ENCODE measurements at places on chromosomes 3 and 15. TPM values are rescaled to one million over a fixed set of nuclear protein-coding genes. Genes with fewer than 3 reads are reported as not detected.
A peak's percentile ranks its signal among the peaks of the same experiment; 100 is the strongest.

GRCh38 chr3:171407759-171408158 lies 52.4 kb downstream of the TNIK start:
- H3K27ac ChIP-seq, result no peak overlapping the region
- H3K36me3 ChIP-seq, result no peaks in the 10 kb centered on the region
- H3K4me3 ChIP-seq, result no peak overlapping the region
- H3K4me1 ChIP-seq, result peaks cover 44% of the 10 kb centered on the region
- no peaks in the 10 kb centered on the region for H3K27me3 ChIP-seq
- no peak for DNase-seq

DNA sequence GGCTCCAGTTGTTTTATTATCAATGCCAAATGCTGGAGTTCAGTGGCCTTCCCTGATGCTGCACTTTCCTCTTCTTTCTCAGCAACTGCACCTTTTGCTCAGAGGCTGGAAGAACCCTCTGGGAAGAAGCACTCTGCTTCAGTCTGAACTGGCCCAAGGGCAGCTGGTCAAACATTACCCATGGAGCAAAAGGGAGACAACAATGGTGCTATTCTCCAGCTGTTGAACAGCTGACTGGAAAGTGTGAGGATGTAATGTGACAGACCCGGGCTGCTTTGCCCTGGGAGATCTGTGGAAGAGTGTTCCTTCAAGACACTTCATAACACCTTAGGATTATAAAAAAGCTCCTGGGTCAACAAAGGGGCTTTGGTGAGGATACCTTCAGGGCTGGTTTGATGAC lies 84.9 kb downstream of the EPHB1 start:
- H3K4me1 ChIP-seq, result no peaks in the 10 kb centered on the region
- no peaks in the 10 kb centered on the region for H3K36me3 ChIP-seq
- H3K4me3 ChIP-seq, result no peak overlapping the region
- no peak for DNase-seq
- H3K27me3 ChIP-seq, result no peaks in the 10 kb centered on the region

GRCh38 chr15:91752081-91752785 lies 101.3 kb upstream of the SLCO3A1 start:
- no peaks in the 10 kb centered on the region for H3K4me1 ChIP-seq
- H3K27me3 ChIP-seq, result no peaks in the 10 kb centered on the region
- no peak overlapping the region for H3K27ac ChIP-seq
- no peak overlapping the region for H3K4me3 ChIP-seq
- H3K36me3 ChIP-seq, result no peaks in the 10 kb centered on the region

- H3K27ac ChIP-seq, result no peak overlapping the region
- no peaks in the 10 kb centered on the region for H3K27me3 ChIP-seq
- H3K4me1 ChIP-seq, result no peaks in the 10 kb centered on the region
- H3K4me3 ChIP-seq, result no peak overlapping the region
- H3K36me3 ChIP-seq, result no peaks in the 10 kb centered on the region
- no peak for DNase-seq
Measured at GRCh38 chr3:104750581-104750980, 616.1 kb upstream of the ALCAM start.

DNA sequence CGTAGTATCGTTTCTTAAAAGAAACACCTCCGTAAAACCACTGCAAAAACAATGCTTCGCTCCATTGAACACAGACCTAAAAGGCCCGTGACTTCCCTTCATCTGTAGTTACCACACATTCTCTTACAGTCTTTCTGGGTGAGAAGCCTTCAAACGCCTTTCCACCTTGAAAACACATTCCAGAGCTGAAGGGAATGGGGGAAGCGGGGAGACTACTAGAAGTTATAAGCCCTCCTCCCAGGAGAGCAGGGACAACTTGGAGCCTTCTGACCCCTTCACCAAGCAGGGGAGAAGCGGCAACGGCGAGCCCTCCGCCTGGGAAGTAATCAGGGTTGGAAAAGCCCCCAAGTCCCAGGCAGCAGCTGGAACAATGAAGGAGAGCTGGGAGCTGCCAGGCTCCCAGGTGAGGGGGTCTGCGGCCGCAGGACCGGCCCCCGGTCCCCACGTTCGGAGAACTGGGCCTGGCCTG lies 461 bp downstream of the SECISBP2L start:
- H3K36me3 ChIP-seq, result no peaks in the 10 kb centered on the region
- H3K27ac ChIP-seq, result peak overlapping the region; percentile 93
- H3K4me1 ChIP-seq, result peaks cover 56% of the 10 kb centered on the region
- no peaks in the 10 kb centered on the region for H3K27me3 ChIP-seq
- no peak for DNase-seq
- peak overlapping the region; percentile 92 for H3K4me3 ChIP-seq

- no peak for DNase-seq
- no peak overlapping the region for H3K4me3 ChIP-seq
- no peaks in the 10 kb centered on the region for H3K36me3 ChIP-seq
Measured at GRCh38 chr15:66880380-66881155, 178.5 kb downstream of the SMAD6 start.

DNA sequence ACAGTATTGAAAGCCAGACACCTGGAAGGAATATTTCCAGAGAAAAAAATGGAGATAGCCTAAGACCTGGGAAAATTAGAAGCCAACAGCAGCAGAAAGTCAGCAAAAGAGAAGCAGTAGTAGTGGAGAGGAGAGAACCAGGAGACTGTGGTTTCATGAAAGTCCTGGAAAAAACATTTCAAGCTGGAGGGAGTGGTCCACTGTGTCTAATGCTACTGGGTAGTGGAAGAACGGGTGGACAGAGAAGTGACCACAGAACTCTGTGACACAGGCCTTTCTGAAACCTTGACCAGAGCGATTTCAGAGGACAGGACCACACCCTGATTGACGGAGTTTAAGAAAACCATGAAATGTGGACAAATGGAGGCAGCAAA lies 15.3 kb upstream of the SH3BP5 start:
- no peak for DNase-seq
- H3K4me3 ChIP-seq, result no peak overlapping the region
- no peaks in the 10 kb centered on the region for H3K27me3 ChIP-seq
- no peaks in the 10 kb centered on the region for H3K4me1 ChIP-seq

- no peak overlapping the region for H3K27ac ChIP-seq
- no peak overlapping the region for H3K4me3 ChIP-seq
- no peak for DNase-seq
- no peaks in the 10 kb centered on the region for H3K4me1 ChIP-seq
- H3K36me3 ChIP-seq, result no peaks in the 10 kb centered on the region
- H3K27me3 ChIP-seq, result no peaks in the 10 kb centered on the region
Measured at GRCh38 chr3:29057326-29057725, 223.5 kb upstream of the RBMS3 start.

DNA sequence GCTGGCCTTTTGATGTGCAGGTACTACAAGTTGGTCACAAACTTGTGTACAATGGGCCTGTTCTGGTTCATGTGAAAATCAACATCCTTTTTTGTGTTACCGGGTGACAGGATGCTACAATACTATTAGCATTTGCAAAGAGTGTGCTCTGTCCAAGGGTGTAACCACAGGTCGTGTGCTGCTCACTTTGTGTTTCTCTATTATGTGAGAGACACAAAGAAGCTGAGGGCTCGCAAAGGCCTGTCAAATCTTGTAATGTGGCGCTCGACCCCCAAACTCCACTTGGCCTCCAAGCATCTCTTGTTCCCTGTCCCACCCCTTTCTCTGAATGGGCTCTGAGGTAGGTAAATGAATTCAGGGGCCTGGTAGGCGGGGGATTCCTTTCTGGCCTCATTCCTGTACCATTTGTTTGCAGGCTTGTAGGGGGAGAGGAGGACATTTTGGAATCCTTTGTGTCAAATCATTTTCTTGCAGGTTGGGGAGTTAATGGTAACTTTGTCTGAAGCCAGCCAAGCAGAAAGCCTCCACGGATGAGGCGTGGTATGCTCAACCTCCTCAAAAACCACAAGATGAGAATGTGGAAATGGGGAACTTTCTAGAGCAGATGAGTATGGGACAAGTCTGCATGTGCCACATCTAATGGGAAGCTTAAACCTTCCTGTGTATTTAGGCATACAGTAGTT lies 109.1 kb downstream of the OPA1 start:
- no peak overlapping the region for H3K27ac ChIP-seq
- H3K4me3 ChIP-seq, result no peak overlapping the region
- DNase-seq, result no peak
- H3K36me3 ChIP-seq, result peaks cover 10% of the 10 kb centered on the region

DNA sequence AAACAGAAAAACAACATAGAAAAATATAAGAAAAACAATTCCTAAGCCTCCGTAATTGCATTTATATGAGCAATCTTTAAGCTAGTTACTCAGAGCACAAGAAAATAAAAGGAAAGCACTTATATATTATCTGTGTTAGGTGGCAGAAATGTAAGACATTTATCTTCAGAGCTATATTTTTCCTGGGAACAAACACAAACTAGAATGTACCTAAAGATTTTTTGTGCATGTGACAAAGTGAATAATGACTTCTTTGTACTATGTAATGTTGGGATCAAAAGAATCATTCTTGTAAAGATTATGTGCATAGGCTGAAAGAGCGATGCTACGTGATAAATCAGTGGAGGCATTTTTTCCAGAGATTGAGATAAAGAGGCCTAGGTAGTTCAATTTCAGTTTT lies 111.3 kb upstream of the GMNC start:
- no peak for DNase-seq
- no peak overlapping the region for H3K4me3 ChIP-seq
- H3K36me3 ChIP-seq, result no peaks in the 10 kb centered on the region
- H3K27me3 ChIP-seq, result no peaks in the 10 kb centered on the region
- no peaks in the 10 kb centered on the region for H3K4me1 ChIP-seq
- H3K27ac ChIP-seq, result no peak overlapping the region

DNA sequence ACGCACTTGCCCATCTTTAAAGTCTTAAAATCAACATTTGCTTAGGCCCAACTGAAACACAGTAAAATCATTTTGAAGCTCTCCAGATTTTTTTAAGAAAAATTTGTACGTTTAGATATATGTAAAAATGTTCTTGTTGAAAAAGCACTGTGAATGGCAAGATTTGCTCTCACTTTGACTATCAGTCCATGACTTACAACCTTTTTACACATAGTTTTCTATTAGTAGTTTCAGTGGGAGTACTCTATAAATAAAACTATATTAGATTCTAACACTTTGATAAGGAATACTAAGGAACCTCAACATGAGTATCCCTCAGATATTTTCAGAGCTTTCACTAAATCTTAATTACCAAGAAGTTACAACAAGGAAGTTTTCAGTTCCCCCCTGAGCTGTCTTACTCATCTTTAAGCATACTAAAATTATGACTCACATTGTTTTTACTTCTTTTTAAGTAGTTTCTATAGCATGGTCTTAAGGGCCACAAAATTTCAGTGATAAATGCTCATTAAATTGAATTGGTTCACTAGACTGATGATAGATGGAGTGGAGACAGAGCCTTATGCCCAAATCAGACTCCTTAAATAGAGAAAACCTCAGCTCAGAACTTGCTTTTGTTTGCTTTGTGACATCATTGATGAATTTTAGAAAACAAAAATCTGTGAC lies 31.6 kb upstream of the RAP2B start:
- H3K36me3 ChIP-seq, result no peaks in the 10 kb centered on the region
- no peak overlapping the region for H3K4me3 ChIP-seq
- no peaks in the 10 kb centered on the region for H3K27me3 ChIP-seq

GRCh38 chr3:147159141-147159540 lies 247.2 kb downstream of the ZIC4 start:
- no peaks in the 10 kb centered on the region for H3K36me3 ChIP-seq
- H3K27ac ChIP-seq, result no peak overlapping the region
- no peak overlapping the region for H3K4me3 ChIP-seq
- DNase-seq, result no peak

DNA sequence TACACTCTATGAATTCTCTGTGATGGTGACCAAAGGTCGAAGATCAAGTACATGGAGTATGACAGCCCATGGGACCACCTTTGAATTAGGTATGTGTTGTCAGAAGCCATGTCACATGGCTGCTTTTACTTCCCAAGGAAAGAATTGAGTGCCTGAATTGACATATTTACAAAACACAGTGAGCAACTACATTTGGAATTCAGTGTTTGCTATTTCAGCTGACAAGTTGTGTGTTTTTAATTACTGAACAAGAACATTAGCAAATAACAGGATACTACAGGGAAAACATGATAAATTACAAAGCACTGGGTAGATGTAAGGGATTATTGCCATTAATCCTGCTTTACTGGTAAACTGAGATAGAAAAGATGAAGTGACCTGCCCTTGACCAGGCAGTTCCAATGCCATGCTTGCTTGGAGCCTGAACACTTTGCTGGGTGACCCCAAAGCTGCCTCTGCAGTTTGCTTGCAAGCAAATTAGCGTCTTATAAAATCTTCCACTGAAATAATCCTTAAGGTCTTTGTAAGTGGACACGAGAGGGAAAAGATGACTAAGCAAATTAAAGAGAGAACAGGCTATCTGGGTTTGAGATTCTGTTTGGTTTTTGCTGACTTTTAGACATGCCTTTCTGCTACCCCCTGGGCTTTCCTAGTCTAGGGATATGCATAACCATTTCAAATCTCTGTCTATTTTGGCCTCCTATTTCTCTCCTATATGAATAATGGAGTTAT lies 98.2 kb downstream of the HCN4 start:
- peaks cover 22% of the 10 kb centered on the region for H3K36me3 ChIP-seq
- H3K4me3 ChIP-seq, result no peak overlapping the region

- no peaks in the 10 kb centered on the region for H3K27me3 ChIP-seq
- no peak for DNase-seq
- H3K4me3 ChIP-seq, result no peak overlapping the region
- peaks cover 26% of the 10 kb centered on the region for H3K36me3 ChIP-seq
- H3K27ac ChIP-seq, result no peak overlapping the region
Measured at GRCh38 chr3:28316226-28316625, 32.3 kb upstream of the ZCWPW2 start.

VEPH1 gene
- total RNA-seq, result 0.16 TPM

SYNPR gene
- total RNA-seq, result 0.93 TPM

NR2E3 gene
- not detected for total RNA-seq
